ENCODE measurements at places on chromosomes 6 and 20.
A peak's percentile ranks its signal among the peaks of the same experiment; 100 is the strongest.

DNA sequence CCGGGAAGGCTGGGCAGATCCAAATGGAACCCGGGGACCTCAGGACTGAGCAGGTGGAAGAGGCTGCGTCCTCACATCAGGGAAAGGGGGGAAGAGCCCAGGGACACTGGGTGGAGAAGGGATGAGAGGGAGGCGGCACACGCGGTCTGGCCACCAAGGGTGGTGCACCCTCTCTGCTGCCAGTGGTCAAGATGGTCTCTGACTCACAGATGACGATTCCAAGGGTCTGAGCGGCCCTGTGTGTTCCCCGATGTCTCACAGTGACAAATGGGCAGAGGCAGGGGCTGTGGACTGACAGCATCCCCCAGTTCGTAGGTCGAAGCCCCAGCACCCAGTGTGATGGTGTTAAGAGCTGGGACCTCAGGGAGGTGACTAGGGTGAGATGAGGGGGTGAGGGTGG lies 32.1 kb downstream of the SLCO4A1 start:
- DNase-seq = no peak

GRCh38 chr6:13288481-13288880 lies 39.9 kb downstream of the TBC1D7 start:
- peak; percentile 24 for DNase-seq

GRCh38 chr6:43883847-43884651 lies 114.0 kb downstream of the VEGFA start:
- DNase-seq = no peak

GRCh38 chr6:14129575-14129974 lies 12.0 kb downstream of the CD83 start:
- DNase-seq = no peak

- peak; percentile 35 for DNase-seq
Observed at GRCh38 chr20:37537505-37537904, 9.8 kb upstream of the BLCAP start.

- no peak for DNase-seq
Observed at GRCh38 chr20:57403216-57403615, 12.0 kb downstream of the RBM38 start.

DNA sequence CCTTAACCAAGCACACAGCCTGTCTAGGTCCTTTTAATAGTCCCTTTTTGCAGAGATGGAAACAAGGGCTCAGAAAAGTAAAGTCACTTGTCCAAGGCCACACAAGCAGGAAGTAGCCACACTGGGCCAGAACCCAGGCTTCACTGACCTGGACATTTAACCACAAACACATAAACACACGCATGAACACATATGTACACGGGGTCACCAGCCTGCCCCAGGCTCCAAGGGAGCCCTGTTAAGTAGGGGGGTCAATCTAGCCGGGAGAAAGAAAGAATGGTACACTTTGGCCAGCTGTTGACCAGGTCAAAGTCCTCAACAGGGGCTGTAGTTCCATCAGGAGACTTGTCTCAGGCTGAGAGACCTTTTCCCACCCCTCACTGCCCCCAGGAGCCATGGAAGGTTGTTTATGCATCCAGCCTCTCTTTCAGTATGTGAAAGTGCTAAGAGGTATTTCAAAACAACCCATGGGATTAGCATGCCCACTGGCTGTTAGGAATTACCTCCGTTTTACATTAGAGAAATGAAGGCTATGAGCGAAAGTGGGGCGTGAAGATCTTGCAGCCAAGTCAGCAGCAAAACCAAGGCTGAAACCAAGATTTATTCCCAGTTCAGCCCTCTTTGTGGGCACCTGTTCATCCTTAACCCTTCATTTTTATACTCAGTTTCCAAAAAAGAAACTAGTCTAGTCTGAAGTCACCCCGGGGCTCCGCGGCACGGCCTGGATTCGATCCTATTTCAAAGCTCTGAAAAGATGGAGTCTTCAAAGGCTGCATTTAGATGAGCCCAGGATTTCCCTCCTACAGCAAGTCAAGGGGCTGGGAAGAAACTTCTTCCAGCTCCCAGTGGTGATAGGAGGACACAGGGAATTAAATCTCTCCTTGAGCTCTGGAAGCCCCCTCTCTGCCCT lies 9.8 kb downstream of the SDC4 start:
- no peak for DNase-seq

- DNase-seq = no peak
Observed at GRCh38 chr6:125858427-125859320, 67.9 kb downstream of the NCOA7 start.

DNA sequence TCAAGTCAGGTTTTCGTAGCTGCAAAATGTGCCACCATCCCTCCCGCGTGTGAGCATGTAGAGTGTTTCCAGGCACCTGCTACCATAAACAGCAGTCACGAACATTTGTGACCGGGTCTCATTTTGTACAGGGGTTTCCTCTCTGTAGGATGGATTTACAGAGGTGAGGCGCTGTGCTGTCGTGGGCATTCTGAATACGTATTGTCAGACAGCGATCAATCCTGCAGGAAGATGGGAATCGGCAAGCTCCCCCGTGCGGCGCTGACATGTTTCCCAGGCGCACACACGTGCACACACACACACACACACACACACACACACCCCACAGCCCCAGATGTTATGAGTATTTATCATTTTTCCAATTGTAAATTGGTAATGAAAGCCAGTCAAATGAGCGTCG lies 15.8 kb downstream of the ANKRD60 start:
- DNase-seq = no peak

- DNase-seq = peak; percentile 91
Observed at GRCh38 chr20:17875106-17875980, 93.3 kb downstream of the SNX5 start.

DNA sequence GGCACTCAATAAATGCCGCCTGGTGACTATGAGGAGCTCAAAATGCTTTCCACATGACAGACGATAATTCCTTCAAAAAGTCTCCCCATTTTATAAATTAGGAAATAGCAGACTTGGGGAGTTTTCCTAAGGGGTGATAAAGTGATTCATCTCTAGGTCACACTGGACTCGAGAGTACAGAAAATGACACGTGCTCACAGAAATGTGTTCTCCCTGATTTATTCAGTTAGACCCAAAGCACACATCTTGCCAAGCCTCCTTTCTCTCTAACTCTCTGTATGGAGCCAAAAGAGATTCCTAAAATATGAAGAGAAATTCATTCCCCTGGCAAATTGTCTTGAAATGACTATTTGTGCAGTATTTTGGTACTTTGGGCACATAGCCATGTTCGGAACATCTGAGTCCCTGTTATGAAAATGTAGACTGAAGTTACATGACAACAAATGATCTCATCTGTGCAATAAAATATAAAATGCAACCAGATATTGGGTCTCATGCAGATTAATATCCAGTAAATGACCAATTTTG lies 381.1 kb downstream of the TFAP2B start:
- DNase-seq = no peak

DNA sequence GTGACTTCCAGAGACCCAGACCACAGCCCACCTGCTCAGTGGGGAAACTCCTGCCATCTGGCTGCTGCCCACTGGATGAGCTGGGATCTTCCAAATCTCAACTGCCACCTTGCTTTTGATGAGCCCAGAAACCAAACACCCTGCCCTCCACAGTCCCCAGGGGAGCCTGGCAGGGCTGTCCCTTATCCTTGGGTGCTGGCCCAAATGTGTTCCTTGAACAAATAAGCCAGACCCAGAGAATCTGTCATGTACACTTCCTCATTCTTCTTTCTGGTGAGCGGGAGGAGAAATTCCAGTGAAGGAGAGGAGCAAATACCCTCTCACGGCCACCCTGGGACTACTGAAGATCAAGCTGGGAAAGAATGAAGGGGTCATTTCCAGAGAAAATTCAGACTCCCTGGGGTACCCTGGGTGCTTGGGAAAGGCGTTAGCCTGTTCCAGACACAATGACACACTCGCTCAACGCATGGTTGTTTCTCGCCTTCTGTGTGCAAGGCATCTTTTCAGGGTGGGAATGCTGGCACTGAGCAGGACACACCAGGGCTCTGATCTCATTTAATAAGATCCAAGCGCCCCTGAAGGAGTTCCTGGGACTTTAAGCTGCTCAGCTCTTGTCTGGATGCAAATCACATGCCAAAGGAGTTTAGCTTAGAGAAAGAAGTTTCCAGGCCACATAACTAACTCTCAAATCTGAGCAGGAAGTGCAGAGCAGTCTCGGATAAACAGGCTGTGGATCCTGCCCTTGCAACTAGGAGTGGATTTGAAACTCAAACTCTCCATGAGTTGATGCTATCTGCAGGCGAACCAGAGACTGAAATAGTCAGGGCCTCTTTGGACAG lies 38.5 kb downstream of the PXDC1 start:
- no peak for DNase-seq

GRCh38 chr20:11922561-11922960 lies 4.9 kb downstream of the BTBD3 start:
- DNase-seq = no peak

DNA sequence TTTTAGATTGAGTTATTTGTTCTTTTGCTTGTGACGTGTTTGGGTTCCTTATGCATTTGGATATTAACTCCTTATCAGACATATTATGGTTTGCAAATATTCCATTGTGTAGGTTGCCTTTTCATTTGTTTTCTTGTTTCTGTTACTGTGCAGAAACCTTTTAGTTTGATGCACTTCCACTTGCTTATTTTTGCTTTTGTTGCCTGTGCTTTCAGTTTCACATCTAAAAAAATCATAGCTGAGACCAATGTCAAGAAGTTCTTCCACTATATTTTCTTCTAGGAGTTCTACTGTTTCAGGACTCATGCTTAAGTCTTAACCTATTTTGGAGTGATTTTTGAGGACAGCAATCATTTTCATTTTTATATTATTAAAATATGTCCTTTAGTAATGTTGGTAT lies 113.5 kb downstream of the EPM2A start:
- no peak for DNase-seq

- DNase-seq = no peak
Observed at GRCh38 chr20:53480913-53481312, 112.7 kb downstream of the ZNF217 start.

DNA sequence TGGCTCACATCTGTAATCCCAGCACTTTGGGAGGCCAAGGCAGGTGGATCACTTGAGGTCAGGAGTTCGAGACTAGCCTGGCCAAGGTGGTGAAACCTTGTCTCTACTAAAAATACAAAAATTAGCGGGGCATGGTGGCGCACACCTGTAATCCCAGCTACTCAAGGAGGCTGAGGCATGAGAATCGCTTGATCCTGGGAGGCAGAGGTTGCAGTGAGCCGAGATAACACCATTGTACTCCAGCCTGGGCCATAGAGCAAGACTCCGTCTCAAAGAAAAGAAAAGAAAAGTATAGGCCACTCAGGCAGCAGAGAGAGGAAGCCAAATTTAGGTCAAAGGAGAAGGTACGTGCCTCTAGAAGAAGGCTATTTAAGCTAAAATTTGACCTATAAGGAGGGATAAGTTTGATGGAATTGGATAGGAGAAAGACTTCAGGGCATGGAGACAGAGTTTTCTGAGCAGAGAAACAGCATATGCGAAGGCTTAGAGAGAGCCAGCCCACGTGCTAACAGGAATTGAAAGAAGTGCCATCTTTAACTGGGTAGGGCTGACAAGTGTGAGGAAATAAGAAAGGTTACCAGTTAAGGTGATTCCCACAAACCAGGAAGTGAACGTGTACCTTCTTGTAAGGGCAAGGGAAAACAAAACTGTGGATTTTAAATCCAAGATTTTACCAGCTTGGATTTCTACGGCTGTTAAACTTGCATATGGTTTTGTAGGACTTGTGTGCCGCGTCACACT lies 113.8 kb downstream of the IPCEF1 start:
- DNase-seq = no peak

- DNase-seq = no peak
Observed at GRCh38 chr6:37674161-37674560, 23.5 kb downstream of the MDGA1 start.

DNA sequence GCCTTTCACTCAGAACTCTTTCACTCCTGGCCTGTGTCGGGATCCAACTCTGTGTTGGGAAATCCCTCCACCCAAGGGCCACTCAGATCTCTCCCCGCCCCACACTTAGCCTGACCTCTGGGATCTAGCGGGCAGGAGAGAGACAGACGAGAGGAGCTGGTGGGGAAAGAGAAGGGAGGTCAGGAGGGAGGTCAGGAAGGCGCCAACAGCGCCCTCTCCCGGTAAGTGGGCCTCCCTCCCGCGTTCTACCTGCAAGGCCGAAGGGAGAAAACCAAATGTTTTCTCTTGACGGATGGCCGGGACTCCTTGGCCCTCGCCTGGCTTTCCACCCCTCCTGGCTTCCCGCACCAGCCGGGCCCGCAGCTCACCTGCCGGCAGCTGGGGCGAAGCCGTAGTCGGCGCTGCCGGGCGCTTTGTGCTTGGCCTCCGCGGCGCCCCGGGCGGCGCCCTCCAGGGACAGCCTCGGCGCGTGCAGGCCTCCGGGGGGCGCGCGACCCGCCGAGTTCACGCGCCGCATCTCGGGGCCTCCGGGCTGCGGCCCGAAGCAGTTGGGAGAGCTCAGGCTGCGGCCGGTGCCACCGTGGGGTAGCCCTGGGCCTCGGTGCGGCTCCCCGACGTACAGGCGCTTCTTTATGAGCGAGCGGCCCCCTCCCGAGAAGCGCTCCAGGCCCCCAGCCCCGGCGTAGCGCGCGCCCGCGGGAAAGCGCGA lies 38.2 kb downstream of the C6orf132 start:
- DNase-seq = no peak

GRCh38 chr6:3456898-3457709 lies at the start of gene SLC22A23:
TSS of gene SLC22A23 (minus strand) at chr6:3457050. CDS start at chr6:3456559, 491 bp downstream.
- DNase-seq = peak; percentile 77

DNA sequence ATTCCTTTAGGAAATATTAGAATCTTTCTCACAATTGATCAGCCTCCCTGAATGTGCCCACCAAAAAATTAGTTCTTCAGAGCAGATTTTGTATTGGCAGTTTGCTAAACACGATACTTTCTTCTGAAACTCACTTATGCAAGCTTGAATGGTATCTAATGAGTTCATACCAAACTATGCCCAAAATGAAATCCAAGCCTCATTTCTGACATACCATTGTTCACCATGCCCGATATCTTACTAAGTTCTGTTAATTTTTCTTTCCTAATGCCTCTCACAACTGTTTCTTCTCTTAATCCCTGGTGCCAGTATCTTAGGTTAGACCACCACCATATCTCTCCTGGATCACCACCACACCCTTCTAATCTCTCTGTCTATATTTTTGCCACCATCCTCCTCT lies 755.9 kb downstream of the KIF16B start:
- DNase-seq = no peak

DNA sequence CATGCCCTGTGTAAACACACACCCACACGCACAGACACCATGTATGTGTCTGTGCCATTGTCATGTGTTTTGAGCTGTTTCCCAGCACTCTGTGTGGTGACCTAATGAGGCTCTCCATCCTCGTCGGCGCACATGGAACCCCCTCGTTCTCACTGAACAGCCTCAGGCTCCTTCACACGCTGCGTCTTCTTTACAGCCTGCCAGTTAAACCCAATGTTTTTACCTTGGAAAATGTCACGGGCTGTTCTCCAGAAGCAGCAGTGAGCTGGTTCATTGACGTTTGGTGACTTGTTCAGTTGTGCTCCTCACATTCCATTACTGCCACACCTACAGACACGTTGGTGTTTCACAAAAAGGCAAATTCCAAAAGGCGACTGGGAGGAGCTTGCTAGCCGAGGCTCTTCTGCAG lies 201.0 kb upstream of the FOXQ1 start:
- no peak for DNase-seq

Data from suprapubic skin (tissue), 4 donors.